Activated CD8-positive, alpha-beta memory T cell treated with anti-CD3 and anti-CD28 coated beads, Interleukin-2, amount 10 ng/mL, durations not matched to agents 7 days and 5 days (primary cell): ENCODE measurements at places on chromosomes 1 and 21. TPM values are rescaled to one million over a fixed set of nuclear protein-coding genes. Genes with fewer than 3 reads are reported as not detected.
A peak's percentile ranks its signal among the peaks of the same experiment; 100 is the strongest.

Gene MSH4
- total RNA-seq, result 0.38 TPM

Gene RGS5
- 3.1 TPM for total RNA-seq

Gene WNT2B
- total RNA-seq, result 0.07 TPM

Gene LRRC53
- not detected for total RNA-seq

Gene AKR7A3
- 0.33 TPM for total RNA-seq

Gene WNT4
- not detected for total RNA-seq

Gene LEFTY1
- not detected for total RNA-seq

Gene PLEKHN1
- total RNA-seq, result 3.9 TPM

GRCh38 chr1:219837274-219837993 is 90.9 kb downstream of the SLC30A10 start:
- DNase-seq, result no peak

DNA sequence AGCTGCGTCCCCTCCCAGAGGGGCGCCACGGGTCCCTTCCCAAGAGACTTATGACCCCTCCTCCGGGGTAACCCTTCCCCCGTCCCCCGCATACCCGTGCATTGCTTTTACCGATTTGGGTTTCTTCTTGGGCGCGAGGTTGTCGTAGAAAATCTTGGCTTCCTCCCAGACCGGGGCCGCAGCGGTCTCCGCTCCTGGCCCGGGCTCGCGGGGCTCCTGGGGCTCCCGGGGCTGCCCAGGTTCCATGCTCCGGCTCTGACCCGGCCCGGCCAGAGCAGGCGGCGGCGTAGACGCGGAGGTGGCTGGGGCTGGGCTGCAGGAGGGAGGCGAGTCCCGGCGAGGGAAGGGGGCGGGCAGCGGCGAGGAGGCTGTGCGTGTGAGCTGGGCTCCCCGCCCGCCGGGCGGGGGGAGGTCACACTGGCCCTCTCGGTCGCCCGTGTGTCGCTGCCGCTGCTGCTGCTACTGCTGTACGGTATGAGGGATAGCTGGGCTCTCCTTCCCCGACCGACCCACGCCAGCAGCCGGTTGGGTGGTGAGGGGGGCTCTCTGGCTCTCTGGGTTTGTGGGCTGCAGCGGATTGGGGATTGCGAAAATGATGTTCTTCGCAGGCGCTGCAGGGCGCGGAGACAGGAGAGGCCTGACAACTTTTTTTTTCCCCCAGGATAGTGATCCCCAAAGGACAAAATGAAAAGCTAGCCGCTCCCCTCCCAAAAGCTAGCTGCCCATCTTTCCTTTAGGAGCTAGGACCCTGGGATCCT is at the start of gene NT5C1A:
NT5C1A (minus strand) TSS at position 315 of the 758 bp plus-strand sequence; CDS start at position 246, 69 bp downstream.
- DNase-seq, result no peak

- peak; percentile 82 for DNase-seq
Measured at GRCh38 chr1:37486680-37487618, 12.6 kb downstream of the ZC3H12A start.

DNA sequence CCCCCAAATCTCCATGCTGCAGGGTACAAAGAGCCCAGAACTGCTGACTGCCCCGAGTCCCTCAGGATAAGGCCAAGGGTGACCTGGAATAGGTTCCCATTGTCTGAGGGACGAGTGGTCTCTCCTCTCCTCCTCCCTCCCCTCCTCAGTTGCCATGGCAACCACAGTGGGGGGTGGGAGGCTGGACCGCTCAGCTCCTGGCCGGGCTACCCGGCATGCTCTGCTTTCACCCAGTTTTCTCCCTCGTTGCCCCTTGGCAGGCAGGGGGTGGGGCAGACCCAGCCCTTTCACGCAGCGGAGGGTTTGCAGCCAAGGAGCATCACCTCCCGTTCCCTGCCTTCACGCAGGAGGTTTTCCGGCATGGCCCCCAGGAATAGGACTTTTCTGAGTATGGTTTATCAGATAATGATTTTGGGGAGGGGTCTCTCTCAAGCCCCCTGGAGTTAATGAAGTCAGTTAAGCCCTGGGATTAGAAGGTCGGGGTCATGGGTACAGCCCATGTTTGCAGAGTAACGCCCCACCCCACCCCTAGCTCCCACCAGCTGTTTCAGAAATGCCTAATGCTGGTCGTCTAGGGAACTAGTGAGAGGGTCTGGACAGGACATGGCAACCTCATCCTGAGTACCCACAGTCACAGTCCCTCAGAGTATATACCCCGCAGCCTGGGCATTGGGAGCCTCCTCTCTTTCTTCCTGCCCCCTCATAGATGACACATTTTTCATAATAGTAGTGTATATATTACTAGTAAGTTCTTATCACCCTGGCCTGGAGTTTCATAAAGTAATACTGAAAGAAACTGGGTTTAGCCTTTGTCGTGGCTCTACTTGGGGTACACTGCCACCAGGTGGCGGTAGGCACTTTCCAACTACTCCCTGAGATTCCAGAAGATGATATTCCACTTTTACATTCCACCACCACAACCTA is 20.7 kb downstream of the C1QB start:
- DNase-seq, result peak; percentile 45

- no peak for DNase-seq
Measured at GRCh38 chr1:15680561-15681348, 3.4 kb upstream of the PLEKHM2 start.

- no peak for DNase-seq
Measured at GRCh38 chr1:1337793-1338147, 6.7 kb downstream of the TAS1R3 start.

DNA sequence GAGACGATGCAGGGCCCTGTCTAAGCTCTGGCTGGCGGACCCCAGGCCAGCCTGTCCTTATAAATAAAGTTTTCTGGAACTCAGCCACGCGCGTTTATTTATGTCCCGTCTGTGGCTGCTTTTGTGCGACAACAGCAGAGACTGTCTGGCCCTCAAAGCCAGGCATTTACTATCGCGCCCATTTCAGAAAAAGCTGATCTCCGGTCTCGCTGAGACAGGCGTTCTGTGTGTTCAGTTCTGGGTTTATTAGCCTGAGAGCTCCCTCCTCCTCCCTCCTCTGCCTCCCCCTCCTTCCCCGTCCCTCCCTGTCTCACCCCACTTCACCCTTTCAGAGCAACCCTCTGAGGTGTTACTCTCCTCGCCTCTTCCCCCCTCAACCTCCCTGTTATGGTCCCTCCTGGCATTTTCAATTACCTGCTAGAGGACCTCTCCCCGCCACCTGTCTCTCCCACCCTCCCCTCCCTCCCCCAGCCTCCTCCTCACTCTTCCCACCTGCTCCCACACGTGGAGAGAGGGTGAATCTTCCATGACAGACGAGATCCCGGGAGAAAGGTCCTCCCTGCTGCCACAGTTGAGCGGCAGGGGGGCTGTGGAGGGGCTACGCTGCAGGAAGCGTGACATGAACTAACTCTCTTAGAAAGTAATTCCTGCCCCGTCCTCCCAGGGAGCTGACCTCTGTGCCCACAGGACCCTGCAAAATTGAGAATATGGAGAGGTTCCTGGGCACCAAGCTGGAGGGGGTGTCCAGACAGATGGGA is 59.9 kb downstream of the SPSB1 start:
- DNase-seq, result no peak

DNA sequence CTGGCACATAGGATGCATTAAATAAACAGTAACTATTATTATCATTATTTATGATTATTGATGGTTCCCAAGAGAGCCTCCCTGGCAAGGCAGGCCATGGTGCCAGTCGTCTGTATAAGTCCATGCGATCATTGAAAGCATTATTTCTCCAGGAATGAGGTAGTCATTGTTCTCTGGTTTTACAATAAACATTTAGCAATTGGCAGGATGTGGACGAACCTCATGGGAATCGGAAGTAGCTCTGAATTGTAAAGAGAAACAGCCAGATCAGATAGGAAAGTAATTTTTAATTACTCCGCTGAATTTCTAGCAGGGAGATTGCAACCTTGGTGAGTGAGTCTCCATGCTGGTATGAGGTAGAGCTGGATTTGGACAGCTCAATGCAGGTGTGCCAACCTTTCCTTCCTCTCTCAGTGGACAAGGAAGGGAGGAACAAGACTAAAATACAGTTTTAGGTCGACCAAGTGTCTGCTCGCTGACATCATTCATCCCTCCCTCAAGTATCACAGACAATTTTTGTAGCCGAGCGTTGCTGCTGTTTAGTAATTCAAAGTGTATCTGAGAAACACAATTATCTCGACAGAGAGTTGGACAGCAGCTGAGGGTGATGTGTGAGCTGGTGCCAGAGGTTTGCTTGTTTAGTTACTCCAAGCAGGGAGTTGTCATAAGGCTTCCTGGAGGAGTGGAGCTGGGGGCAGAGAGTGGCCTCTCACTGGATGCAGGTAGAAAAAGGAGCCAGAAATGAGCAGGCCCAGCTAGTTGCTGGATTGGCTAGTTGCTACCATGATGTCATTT is 250.8 kb downstream of the KCNJ6 start:
- DNase-seq, result no peak

GRCh38 chr1:93275634-93276295 is 69.9 kb upstream of the DR1 start:
- DNase-seq, result no peak

GRCh38 chr1:246680190-246680589 is 44.0 kb upstream of the SCCPDH start:
- no peak for DNase-seq

- DNase-seq, result no peak
Measured at GRCh38 chr21:17613242-17613676, 558 bp upstream of the BTG3 start.

DNA sequence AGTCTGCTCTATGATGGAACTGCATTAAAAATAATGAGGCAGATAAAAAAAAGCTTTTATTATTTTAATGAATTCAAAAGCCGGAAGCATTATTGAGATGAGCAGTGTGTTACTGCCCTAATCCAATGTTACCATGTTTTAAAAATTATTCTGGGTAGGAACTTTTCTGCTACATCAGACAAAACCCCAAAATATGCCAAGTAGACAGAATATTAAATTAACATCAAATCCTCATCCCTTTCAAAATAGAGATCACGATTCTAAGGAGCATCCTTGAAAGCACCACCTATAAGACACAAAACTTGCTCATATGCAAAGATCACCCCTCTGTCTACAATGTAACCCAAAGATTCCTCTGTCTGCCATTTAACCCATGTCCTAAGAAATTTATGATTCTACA is 357.5 kb downstream of the SMYD3 start:
- no peak for DNase-seq

GRCh38 chr1:22326372-22326915 is 125.2 kb upstream of the ZBTB40 start:
- no peak for DNase-seq

- peak; percentile 62 for DNase-seq
Measured at GRCh38 chr1:182248721-182249120, 142.9 kb downstream of the GLUL start.

DNA sequence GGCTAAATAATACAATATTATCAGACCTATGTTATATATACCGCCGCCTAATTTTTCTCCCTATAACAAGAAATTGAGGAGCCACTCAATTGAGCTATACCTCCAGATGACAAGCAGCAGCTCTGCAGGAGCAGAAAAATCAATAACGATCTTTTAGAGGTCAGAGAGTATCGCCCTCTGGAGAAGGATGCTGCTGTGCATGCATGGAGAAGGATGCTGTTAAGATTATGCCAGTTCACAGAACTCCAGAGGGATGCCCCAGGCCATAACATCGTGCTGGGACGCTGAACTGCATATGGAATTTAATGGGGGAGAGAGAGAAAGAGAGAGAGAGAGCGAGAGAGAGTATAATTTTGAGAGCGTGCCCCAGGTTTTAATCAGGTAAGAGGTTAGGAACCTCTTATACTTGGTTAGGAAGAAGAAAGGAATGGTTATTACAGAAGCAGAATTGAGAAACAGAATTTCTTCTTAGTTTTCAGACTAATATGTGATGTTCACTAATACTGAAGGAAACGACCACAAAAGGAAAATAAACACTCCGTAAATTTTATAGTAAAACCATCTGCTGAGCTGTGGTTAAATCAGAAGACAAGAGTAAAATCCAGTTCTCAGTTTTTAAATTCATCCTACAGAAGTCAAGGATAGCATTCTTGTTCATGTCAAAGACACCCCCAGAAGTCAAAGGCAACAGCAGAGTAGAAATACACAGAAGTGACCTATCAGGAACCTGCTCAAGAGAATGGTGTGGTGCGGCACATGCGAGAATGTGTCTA is 111.1 kb downstream of the SMYD2 start:
- DNase-seq, result no peak

GRCh38 chr1:87278825-87279535 is 49.7 kb upstream of the LMO4 start:
- no peak for DNase-seq

DNA sequence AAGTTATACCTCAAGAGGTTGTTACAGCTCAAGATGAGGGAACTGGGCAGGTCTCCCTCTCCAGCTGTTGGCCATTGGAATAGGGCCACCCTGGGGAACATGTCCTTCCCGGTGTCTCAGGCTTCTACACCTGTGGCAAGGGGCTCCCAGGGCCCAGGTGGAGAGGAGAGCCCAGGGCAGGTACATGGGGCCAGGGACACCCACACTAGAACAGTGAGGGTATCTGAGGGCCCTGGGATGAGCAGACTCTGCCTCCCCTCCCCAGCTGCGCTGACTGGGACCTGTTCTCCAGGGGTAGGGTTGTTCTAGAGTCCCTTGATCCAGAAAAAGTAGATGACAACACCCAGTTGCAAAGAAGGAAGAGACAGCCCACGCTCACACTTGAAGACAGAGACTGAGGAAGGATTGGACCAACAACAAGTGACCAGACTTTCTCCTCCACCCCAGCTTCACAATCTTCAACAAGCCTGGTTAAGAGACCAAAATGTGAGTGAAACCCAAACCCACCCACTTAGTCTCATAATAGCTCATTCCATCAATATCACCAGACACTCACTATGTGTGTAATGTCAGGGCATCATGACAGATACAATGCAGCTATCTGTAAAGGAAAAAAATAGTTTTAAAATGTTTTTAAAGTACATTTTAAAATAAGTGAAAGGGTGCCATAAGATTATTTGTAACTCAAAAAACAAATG is 439.3 kb downstream of the NPHP4 start:
- no peak for DNase-seq

GRCh38 chr1:92066321-92066720 is 8.9 kb downstream of the SETSIP start:
- no peak for DNase-seq

GRCh38 chr1:182279302-182279701 is 112.3 kb downstream of the GLUL start:
- DNase-seq, result no peak

DNA sequence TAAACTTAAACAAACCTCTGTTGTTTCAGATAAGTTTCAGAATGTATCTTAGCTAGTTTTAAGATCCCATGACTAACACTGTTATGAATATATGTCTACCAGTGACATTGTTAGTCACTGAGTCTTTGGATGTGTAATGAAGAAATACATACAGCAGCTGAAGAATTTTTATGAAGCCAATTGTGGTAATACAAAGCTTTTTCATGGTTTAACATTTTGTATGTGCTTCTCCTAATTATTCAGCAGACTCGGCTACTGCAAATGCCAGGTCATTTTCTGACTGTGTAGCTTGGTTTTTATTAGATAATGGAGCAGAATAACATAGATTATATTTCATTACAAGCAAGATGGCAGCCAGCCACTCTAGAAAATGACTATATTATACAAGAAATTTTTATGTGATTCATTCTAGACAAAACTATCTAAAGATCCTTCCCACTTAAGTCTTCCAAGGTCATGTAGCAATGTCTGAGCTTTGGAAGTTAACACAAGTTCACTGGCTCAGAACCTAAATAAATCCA is 147.8 kb downstream of the TNFSF18 start:
- DNase-seq, result no peak
